ENCODE measurements at places on chromosomes 12 and 14.

GRCh38 chr14:104467641-104468040 lies 111.9 kb upstream of the C14orf180 start:
- DNase-seq = no peak

- DNase-seq = peak; percentile 100
These were observed 210.0 kb downstream of the PPM1H start for GRCh38 chr12:62724947-62725451.

- DNase-seq = no peak
These were observed 2.8 kb downstream of the FRMD6 start for GRCh38 chr14:51654533-51654845.

GRCh38 chr14:102667703-102668102 lies 75.3 kb downstream of the RCOR1 start:
- DNase-seq = no peak

GRCh38 chr12:93181409-93181965 lies 196.2 kb upstream of the NUDT4 start:
- DNase-seq = no peak

- no peak for DNase-seq
These were observed 27.2 kb upstream of the FBRSL1 start for GRCh38 chr12:132462788-132463187.

DNA sequence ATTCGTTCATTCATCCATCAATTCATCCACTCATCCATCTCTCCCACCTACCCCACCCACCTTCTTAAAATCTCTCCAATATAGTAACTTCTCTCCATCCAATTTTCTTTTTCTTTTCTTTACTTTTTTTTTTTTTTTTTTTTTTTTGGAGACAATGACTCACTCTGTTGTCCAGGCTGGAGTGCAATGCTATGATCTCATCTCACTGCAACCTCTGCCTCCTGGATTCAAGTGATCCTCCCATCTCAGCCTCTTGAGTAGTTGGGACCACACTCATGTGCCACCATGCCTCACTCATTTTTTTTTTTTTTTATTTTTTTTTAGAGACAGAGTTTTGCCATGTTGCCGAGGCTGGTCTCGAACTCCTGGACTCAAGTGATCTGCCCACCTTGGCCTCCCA lies 118.4 kb downstream of the SUDS3 start:
- no peak for DNase-seq

DNA sequence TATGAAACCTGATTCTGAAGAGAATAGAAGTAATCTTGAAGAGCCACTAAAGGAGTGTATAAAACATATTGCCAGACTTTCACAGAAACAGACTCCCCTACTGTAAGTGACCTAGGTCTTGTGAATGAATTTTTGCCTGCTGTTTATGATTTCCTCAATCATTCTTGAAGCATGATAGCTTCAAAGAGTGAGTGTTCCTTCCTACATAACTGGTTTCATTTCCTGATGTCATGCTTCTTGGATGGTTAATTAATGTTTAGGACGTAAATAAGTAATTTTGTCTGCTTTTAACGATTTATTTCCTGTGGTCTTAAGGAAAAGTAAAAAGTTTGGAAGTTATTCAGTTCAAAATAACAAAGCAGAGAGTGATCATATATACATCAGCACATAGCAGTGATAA lies 129.8 kb downstream of the PIK3C2G start:
- DNase-seq = no peak

GRCh38 chr12:124786061-124786964 lies 77.4 kb downstream of the SCARB1 start:
- DNase-seq = peak; percentile 91

GRCh38 chr12:86903159-86903558 lies 647.0 kb upstream of the MGAT4C start:
- no peak for DNase-seq

DNA sequence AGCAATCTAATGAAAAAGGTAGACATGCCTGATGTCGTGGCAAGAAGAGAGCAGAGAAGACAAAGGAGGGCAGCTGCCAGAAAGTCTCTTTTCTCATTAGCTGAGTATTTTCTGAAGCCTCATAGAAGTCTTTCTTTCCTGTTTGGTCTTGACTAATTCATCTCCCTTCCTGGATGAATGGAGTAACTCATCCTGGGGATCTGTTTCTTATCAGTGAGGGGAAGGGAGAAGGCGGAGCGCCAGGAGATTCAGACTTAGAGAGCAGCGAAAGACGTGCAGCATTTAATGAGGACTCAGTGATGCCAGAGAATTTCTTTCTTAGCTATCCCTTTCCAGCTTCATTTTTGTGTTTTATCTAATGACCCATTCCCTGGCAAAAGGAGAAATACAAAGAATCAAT lies 89.4 kb downstream of the SLC15A4 start:
- no peak for DNase-seq

DNA sequence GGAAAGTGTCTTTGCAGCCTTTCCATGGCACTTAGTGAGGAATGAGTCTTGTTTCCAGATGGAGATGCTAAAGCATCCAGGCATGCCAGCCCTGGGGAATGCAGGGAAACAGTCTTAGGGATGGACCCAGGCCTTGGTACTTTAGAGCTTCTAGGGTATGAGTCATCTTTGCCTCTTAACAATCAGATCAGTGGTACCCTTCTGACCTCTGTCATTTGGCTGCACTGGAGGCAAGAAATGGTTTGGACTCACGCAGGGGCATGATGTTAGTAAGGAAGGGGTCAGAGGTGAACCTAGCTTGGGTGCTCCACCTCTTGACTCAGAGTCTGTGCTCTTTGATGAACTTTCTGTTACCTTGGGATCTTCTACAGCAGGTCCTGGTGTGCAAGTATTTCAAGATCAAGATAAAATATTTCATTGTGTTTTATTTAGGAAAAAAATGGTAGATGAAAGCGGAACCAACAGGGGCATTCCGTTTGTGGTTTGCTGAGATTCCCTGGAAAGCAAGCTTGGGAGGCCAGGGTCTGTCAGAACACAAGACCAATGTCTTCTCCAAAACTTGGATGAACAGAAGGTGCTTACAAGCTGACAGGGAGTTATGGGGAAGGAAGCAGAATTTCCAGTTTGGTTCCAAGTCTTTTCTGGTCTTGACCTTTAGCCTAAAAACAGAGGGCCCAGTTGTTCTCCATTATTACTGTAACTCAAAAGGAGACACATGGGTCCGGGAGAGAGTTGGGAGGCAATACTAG lies 216.2 kb downstream of the ZFP36L1 start:
- DNase-seq = peak; percentile 97

DNA sequence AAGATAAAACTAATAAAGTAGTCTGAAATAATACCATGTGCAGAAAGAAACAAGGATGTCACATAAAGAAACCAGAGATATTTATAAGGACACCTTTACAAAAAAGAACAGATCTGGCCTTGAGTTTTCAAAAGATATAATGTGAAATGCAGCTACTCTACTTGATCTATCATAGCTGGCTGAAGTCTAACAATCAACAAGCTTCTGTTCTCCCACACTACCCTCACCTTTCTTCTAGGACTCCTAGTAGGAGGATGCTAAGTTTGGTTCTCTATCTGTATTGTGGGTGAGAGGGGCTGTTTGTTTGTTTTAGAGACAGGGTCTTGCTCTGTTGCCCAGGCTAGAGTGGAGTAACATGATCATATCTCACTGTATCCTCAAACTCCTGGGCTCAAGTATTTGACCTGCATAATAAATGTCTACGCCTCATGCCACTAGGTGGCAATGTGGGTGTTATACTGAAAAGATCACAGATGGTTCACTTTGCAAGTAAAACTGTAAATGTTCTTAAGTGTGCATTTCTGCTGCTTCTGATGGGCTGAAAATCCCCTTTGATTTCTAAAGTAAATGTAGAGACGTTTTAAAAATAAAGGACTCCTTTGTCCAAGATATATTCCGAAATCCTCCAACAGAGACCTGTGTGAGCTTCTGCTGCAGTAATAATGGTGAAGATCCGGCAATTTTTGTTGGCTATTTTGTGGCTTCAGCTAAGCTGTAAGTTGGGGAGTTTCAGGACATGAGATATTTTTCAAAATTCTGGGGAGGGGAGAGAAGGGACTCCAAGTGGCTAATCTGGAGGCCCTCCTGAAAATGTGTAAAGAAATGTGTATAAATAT lies 269.3 kb downstream of the DAD1 start:
- peak; percentile 46 for DNase-seq

GRCh38 chr12:91813701-91814100 lies 331.9 kb downstream of the BTG1 start:
- no peak for DNase-seq

GRCh38 chr14:76939015-76939742 lies 89.3 kb downstream of the IRF2BPL start:
- no peak for DNase-seq

- DNase-seq = no peak
These were observed 143.7 kb downstream of the AKAP6 start for GRCh38 chr14:32472512-32473463.

GRCh38 chr12:19421503-19422282 lies 17.6 kb upstream of the AEBP2 start:
- DNase-seq = no peak

DNA sequence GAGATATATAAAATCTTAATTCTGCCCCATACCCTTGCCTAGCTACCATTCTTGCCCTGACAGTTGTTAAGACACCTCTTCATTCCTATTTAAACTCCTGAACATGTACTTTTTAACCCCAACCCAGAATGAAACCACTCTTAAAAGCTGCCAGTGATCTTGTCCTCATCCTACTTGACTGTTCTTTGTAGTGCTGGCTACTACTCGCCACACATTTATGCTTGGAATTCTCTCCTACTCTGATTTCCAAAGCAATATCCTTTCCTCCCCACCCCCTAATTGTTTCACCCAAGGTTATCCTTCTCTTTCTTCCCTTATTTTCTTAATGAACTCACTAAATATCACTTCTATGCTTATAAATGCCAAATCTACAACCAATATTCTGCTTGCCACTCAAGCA lies 4.1 kb downstream of the NFYB start:
- no peak for DNase-seq

DNA sequence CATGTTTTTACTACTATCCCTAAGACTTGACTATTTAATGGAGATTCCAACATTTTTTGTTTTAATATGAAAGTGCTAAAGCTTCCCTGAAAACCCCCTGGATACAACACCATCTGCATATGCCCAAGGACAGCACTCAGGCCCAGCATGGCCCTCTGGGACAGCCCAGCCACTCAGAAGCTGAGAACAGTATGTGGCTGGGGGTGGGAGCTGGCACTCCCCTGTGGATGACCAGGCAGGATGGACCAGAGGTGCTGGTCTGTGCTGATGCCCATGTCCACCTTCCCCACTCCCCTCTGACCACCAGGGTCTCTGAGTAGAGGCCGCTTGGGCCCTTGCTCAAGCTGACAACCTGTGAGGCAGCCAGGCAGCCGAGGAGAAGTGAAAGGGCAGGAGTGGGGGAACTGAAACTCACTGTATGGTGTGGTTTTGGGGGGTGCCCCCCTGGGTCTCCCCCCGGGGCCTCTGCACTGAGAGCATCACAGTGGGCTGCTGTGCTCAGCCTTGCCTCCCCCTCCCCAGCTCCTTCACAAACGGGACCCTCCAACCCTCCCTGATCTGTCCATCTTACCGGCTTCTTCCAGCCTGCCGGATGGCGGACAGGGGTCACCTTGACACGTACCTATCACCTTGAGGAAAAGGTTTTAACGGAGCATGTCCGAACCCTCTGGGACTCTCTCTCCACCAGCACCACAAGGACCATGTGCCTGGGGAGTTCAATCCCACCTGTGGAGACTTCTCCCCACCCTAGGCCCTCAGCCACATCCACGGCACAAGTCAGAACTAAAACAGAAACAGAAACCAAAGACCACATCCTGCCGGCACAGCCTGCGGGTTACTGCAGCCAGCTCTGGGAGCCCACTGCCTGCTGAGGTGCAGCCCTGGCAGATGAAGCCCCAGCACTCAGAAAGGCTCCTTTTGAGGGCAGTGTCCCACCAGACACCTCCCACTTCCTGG lies at the start of gene TMEM229B:
Gene TMEM229B (minus strand): TSS at position 785 of the 957 bp plus-strand sequence. CDS start 14,798 bp downstream, outside the sequence.
- no peak for DNase-seq

DNA sequence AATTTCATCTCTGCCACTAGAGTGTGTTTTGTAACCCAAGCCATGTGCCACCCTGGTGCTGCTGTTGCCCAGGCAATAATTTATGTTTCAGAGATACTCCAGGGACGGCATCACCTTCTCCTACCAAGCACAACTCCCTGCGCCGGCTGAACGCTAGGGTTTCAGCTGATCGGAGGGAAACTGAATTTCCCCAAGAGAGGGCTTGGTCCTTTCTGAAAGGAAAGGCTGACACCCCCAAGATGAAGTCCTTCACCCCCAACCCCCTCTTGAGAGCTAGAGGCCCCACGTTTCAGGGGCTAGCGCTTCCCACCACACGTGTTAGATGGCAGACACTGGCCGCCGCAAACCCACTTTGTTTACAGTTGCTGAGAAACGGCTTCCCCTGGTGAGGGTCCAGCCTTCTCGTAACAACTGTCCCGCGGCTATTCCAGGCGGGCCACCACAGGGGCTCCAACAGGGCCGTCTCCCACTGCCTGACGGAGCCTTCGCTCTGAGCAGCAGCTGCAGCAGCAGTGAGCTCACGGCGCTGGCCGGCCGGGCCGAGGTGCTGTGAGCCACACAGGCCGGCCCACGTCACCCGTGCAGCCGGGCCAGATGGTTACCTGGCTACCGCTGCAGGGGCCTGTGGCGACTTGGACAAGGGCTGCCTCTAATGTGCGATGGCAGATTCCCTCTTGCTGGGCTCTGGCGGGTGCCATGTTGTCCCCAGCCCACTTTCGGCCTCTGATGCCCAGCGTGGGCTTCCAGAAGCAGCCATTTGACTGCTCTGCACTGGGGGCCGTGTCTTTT lies 66.4 kb downstream of the TESC start:
- no peak for DNase-seq

GRCh38 chr12:98417266-98417665 lies 98.1 kb upstream of the TMPO start:
- DNase-seq = no peak

- no peak for DNase-seq
These were observed 45.8 kb downstream of the ETV6 start for GRCh38 chr12:11695321-11695720.

DNA sequence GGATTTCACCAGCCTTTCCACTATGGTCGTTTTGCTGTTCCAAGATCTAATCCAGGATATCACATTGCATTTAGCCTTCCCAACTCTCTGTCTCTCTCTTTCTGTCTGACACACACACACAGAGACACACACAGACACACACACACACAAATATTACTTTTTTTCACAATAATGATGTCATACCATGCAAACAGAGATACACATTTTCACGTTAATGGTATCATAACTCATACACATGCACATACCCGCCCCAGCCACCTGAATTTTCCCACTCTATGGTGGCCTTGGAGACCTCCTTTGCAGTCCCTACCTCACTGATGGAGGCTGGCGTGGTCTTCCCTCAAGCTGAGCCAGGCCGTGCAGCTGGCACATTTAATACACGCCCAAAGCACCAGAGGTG lies 7.2 kb upstream of the MYL2 start:
- no peak for DNase-seq

DNA sequence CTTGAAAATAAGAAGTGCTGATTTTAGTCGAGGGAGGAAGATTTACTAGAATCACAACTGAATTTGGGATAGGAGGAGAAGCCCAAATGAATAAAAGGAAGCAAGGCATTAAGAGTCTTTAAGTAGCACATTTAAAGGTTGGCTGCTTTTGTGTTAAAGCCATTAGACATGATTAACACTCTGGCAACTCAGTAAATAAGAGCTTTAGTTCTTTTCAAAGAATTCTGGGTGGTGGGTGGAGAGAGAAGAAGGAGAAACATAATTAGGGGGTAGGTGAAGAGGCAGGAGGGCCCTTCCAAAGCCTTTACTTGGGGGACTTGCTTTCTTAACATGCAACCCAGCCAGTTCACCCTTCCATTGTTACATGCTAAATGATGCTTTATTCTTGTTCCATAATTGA lies 284.6 kb upstream of the SEL1L start:
- DNase-seq = no peak
